ENCODE measurements at places on chromosomes 2 and 18.

GRCh38 chr2:43105586-43106558 is 120.5 kb downstream of the ZFP36L2 start:
- no peak for DNase-seq

DNA sequence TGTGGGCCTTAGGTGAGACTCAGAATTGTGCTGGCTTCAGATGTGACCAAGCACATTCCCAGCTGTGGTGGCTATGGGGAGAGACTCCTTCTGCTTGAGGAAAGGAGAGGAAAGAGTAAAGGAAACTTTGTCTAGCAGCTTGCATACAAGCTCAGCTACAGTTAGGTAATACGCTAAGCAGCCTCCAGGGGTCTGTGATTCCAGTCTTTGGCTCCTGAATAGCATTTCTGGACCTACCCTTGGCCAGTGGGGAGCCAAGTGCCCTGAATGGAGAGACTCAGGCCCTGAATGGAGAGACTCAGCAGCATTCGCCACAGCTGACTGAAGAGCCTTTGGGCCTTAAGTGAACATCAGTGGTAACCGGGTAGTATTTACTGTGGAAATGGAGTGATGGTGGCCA is 227.4 kb upstream of the CDH7 start:
- DNase-seq = no peak

- DNase-seq = no peak
These were observed 15.9 kb upstream of the SERPINB11 start for GRCh38 chr18:63686871-63687270.

- no peak for DNase-seq
These were observed 36.5 kb upstream of the HNRNPA3 start for GRCh38 chr2:177175917-177176668.

DNA sequence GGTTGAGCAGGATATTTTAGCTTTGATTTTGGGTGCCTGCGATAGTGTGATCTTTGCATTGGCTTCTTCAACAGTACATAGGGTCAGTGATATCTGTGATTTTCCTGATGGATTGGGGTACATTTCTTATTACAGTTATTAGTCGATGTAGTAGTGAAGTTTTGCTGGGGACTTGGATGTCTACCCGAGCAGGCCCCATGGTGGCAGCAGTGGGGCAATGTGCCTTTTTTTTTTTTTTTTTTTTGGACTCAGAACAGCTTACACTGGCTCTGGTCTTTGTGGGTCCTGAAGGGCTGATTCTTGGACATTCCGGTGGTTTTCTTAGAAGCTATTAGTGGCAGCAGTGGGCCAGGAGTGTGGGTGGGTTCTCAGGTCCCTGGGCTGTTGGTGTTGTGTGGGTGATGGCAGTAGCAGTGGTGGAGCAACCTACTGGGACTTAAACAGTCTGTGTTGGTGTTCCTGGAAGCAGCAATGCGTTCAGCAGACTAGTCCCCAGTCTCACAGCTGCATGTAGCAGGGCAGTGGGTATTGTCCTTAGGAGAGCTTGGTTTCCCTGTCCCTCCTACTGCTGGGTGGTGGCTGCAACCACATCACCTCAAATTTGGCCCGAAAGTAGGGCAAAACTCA is 53.7 kb upstream of the SLC4A10 start:
- DNase-seq = no peak

DNA sequence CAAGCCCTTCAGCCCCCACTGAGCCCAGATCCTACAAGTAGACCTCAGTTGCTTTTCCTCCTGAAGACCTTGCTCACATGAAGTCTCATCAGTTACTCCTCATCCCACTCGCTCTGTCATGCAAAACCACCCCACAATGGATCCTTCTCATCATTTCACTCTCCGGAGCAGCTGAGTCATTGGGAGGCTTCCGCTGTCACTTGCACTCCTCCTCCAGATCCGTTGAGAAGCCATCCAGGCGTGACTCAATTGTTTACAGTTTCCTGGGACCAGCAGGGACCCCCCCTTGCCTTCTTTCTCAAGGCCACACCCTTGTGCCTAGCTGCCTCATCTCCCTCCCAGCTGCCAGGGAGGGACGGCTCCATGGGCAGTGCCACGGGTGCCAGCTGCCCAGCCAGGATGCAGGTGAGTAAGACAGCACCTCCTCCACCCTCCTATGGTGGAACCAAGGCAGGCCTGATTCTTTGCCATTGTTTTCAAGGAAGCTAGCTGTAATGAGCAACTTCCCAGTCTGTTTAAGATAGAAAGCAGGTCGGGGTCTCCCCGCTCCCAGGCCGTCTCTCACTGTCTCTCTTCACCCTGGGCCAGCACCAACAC is 16.3 kb downstream of the GPR55 start:
- peak; percentile 37 for DNase-seq

GRCh38 chr2:160210599-160211138 is 10.6 kb upstream of the ITGB6 start:
- peak; percentile 37 for DNase-seq

DNA sequence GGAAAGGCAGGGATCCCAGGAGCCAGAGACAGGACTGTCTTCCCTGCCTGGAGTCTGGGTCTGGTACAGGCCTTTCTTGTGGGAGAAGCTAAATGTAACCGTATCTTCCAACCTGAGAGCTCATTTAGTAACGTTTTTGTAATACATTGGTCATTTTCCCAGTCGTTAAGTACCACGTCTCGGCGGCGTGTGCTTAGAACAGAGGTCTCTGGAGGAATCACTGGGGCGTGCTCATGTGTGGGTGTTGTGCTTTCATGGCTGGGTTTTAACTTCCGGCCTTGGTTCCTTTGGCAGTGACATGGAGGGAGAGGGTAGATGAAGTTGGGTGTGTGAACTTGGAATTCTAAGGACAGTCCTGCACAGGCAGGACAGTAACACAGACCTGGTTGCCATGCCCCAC is 79.7 kb downstream of the NCK2 start:
- no peak for DNase-seq

- DNase-seq = no peak
These were observed 18.3 kb upstream of the FOSL2 start for GRCh38 chr2:28374331-28374730.

DNA sequence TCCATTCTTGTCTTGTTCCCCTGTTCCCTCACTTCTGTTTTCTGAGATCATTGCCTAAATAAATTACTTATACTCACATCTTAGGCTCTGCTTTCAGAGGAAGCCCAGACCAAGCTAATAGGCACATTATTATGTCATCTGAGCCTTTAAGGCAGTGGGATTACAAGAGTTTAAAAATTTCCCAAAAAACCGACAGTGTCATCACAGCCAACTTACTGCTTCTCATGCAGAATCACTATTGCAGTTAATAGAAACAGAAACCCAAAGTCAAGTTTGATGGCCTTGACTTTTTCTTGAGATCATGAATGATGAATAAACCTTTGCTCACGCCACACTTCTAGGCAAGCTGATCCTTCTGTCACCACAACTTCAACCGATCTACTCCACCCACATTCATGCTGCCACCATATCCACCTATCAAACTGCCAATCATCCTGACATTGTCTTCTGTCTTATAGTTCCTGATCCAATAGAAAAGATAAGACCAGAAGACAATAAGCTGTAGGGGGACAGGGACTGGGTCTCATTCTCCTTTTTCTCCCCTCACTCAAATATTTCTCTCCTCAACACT is 142.7 kb upstream of the CREB1 start:
- no peak for DNase-seq

DNA sequence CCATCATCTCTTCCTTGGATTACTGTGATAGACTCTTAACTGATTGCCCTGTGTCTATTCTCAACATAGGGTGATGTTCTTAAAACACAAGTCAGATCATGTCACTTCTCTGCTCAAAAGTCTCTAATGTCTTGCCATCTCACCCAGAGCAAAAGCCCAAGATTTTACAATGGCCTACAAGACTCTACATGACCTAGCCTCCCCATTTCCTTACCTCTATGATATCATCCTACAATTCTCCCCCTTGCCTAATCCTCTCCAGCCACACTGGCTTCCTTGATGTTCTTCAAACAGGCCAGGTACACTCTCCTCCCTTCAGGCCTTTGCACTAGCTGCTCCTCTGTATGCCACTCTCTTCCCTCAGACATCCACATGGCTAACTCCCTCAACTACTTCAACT is 55.1 kb downstream of the ROCK1 start:
- DNase-seq = no peak

- no peak for DNase-seq
These were observed 73.2 kb upstream of the SMAD2 start for GRCh38 chr18:48003426-48004349.

- DNase-seq = no peak
These were observed 57.6 kb downstream of the TTC21B start for GRCh38 chr2:165895974-165896373.

DNA sequence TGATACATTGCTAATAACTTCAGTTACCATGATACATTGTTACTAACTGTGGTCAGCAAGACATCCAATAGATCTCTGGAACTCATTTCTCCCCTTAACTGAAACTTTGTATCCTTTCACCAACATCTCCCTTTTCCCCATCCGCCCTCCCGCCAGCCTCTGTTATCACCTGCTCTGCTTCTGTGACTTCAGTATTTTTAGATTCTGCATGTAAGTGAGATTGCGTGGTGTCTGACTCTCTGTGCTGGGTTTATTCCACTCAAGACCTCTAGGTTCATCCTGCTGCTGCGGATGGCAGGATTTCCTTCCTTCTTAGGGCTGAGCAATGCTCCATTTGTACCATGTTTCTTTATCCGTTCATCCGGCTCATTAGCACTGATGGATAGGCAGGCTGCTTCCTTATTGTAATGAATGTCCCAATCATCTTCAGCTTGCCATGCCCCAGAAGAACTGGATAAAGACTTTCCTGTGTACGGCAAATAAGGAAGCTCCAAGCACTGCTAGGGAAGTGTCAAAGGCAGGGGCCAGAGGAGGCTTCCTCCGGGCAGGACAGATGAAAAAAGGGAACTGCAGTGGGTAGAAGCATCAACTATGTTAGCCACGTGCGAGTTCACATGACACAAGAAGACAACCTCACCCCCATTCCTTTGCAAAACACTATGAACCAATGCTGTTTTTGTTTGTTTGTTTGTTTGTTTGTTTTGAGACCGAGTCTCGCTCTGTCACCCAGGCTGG is 113.4 kb downstream of the EIPR1 start:
- DNase-seq = no peak

DNA sequence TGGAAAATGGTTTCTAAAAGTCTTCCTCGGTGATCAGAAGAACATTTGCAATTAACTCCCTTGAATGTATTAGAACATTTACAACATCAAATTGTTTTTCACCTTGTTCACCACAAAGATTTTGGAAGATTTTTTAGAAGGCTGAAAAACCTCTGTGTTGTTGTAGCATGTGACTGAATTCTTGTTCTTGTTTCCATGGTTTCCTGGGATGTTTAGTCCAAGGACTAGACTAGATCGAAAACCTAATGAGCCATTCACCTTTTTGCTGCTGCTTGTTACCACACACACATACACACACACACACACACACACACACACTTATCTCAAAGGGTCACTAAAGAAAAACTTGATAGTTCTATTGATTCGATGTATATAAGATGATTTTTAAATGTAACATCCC is 380.0 kb downstream of the LRRTM4 start:
- DNase-seq = no peak

GRCh38 chr2:218405746-218406208 is 6.1 kb downstream of the CTDSP1 start:
- DNase-seq = no peak

DNA sequence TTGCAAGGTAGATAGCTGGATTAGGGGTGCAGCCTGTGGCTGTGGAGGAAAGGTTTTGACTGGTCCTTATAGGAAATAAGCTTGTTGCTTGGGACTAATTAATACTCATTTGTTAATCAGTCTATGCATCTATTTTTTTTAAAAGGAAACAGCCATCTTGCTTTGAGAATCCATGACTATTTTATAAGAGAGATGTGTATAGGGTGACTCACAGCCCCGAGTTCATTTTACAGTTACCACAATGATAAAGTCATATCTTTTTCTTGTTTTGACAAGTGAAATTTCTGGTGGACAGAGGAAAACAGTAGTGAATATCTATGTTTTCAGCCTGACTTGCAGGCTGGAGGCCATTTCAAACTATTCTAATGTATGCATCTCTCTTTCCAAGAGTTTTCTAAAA is 193.5 kb upstream of the CCDC68 start:
- DNase-seq = no peak

GRCh38 chr2:16933355-16933754 is 267.7 kb upstream of the CYRIA start:
- no peak for DNase-seq

GRCh38 chr2:15223887-15224286 is 337.2 kb downstream of the NBAS start:
- no peak for DNase-seq

GRCh38 chr2:118477111-118477862 is 370.2 kb downstream of the EN1 start:
- no peak for DNase-seq

DNA sequence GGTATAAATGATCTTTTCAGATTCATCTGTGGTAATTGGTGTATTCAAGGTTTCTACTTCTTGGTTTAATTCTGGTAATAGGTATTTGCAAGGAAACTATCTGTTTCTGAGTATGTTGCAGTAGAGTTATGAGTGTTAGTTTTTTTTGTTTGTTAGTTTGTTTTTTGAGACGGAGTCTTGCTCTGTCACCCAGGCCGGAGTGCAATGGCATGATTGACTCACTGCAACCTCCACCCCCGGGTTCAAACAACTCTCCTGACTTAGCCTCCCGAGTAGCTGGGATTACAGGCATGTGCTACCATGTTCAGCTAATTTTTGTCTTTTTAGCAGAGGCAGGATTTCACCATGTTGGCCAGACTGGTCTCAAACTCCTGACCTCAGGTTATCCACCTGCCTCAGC is 60.9 kb upstream of the IL1R2 start:
- no peak for DNase-seq

GRCh38 chr2:219574484-219575311 is 2.6 kb downstream of the INHA start:
- no peak for DNase-seq

GRCh38 chr18:63346031-63346430 is 21.0 kb downstream of the KDSR start:
- DNase-seq = no peak

DNA sequence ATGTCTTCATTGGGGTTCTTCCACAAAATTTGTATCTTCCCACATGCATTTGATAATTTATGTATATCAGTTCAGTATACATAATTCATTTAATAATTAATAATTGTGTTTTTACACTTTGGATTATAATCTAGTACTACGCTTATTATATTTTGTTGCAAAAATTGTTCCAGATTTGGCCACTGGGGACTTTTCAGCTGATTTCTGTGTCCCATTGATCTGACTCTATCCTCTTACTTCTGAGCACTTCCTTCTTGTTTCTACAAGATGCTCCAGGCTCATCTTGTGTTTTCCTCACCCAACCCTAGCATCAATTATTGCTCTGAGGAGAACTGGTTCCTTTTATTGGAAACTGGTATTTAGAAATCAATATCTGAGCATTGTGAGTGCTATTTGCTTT is 215.3 kb upstream of the CDH19 start:
- no peak for DNase-seq

GRCh38 chr2:70143314-70144150 is 47.3 kb downstream of the C2orf42 start:
- peak; percentile 30 for DNase-seq

GRCh38 chr18:8174771-8175170 is 434.5 kb upstream of the RAB12 start:
- no peak for DNase-seq

DNA sequence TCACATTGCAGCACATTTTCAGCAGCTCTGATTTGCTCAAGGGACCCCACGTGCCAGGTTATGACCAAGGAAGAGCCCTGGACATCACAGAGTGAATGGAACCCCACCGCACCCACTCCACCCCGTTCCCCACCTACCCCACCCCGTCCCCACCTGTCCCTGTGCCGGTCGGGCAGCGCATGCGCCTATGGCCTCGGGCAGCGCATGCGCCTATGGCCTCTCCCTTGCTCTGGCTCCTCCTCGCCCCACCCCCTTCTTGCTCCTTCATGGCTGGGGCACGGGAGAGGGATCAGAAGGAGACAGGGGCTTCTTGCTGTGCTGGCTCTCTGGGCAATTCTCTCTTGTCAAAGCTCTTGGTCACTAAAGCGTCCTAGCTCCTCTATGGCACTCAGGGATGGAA is 371.8 kb upstream of the HS6ST1 start:
- DNase-seq = no peak
